AG08396 (cell line): ENCODE measurements at places on chromosomes 4 and X.

- DNase-seq = peak; percentile 78
Observed at GRCh38 chr4:182929296-182929695, 12.1 kb upstream of the DCTD start.

DNA sequence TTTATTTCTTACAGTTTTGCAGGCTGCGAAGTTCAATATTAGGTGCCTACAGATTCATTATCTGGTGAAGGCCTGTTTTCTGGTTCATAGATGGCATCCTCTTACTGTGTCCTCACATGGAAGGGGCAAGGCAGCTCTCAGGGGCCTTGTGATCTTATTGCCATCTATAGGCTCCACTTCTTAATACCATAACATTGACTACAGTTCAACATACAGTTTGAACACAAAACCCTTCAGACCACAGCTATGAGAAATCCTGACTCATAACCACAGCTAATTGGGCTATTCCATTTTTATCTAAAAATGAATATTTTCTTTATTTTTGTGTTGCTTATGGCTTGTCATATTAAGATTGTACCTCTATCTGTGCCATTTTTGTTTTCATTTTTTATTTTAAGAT lies 72.3 kb downstream of the STAG2 start:
- peak; percentile 2 for DNase-seq

- DNase-seq = no peak
Observed at GRCh38 chrX:113522814-113523213, 682.2 kb upstream of the AMOT start.

- DNase-seq = no peak
Observed at GRCh38 chrX:11097933-11098332, 13.2 kb upstream of the HCCS start.

DNA sequence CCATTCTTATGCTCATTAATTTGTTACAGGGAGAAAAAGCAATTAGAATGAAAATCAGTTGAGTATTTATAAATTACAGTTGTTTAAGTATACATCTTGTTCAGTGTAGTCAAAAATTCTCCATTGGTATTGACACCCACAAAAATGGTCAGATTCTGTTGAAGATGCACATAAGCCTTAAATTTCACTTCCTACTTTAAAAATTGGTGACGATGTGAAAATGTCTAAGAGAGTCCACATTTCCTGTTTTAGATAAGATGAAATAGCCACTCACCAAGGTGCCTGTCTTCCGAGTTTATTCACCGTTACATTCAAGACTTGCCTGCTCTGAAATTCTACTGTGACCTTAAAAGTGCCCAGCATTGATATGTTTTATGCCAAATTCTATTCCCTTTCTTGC lies 93.6 kb downstream of the GPR143 start:
- no peak for DNase-seq
